ENCODE measurements at places on chromosomes 11 and 22. TPM values are rescaled to one million over a fixed set of nuclear protein-coding genes. Genes with fewer than 3 reads are reported as not detected.

GRCh38 chr11:100682247-100682969, 4.7 kb upstream of the ARHGAP42 start:
- no peak for DNase-seq

MORC2 gene
- 24.0 TPM for total RNA-seq

SCGB1D4 gene
- total RNA-seq: not detected

DNA sequence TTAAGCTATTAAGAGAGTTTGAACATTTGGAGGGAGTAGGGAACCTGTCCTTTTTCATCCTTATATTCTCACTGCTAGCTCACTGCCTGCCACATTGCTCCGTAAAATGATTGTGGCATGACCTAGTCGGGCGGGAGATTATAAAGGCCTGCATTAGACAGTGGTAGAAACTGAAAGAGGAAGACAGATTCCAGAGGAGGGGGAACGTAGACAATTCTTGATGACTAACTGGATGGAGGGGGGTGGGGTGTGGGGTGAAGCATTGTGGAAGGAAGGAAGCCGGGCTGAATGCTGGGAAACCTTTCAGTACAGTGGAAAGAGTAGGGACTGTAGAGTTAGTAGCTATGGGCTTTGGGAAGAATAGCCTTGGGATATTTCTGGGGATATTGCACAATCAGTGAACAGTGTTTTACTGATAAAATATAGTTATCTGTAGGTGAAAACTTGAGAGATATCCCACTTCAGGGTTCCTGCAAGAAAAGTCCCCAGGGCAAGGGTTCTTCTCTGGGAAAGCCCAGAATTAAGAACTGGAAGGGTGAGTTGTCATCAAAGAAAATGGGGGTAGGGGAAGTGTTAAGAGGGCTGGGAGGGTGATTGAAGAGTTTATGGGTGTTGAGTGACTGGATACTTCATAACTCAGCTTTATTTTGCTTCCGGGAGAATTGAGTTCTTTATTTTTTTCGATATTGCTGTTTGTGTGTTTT, 2.1 kb downstream of the MED15 start:
- DNase-seq: no peak

SLC7A4 gene
- total RNA-seq: not detected

DNA sequence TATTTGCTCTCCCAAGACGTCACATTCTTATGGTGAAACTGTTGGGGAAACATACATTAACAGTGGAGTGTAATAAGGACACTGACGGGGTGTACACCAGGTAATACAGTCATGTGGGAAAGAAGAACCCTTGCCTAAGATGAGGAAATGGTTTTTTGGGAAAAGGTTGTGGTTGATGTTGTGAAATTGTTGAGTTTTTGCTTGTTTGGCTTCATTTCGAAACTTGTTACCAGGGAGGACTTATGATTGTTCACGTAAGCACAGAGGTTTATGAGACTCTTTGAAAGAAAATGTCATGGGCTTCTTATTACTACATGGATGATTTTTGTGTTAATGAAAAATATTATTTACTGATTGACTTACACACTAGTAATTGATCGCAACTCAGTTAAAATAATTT, 16.8 kb downstream of the ANO3 start:
- DNase-seq: no peak

MS4A14 gene
- not detected for total RNA-seq

DNA sequence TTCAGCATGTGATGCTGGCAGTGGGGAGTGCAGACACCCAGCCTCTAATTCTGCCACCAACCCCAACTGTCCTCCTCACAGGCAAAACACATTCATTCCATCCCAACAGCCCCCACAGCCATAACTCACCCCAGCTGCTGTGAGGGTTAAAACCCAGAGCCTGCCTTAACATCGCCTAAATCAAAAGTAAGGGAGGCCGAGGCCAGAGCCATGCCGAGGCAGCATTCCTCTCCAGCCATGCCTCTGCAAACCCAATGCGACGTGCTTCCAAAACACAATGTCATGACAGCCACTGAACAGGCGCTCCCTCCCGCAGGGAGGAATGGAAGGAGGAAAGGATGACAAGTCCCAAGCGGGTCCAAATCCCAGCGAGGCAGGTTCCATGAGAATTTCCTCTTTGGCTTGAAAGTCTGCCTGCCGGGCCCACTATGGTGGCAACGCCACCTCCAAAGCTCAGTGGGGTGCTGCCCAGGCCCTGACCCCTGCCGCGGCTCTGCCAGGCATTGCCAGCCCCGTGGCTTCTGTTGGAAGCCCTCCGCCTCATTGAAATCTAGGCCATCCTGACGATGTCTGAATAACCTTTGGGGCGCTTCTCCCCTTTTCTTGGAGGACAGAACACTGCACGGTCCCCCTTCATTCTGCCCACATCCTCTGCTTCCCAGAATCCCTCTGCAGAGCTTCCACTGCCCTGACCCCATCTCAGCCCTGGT, 472.3 kb downstream of the BRD1 start:
- DNase-seq: no peak

DNA sequence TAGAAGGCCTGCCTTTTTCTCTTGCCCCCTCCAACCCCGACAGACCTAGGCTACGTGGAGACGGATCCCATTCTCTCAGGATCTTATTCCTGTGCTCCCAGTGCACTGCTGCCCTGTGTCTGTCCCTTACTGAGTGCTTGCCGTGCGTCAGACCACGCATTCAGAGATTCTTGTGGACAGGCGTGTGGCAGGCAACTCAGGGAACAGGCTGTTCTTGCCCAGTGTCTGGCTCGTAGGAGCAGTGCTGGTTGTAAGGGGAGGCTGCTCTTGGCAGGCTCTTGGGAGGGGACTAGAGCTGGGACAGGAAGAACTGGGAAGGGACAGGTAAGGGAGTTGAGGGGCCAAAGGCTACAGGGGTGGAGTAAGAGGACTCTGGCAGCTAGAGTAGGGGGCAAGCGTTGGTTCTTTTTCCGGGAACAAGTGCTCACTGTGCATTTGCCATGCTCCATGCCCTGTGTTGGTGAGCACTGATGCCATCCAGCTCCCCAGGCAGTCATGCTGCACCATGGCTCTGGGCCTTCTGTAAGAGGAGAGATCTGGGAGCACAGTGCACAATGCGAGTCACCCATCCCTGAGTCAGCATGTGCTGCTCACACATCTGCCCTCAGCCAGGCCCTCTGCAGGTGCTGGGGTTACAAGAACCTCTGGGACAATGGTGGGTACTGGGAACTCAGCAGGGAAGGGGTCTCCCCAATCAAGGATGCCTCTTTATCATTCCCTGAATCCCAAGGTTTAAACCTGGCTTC, 119.1 kb downstream of the TBC1D22A start:
- no peak for DNase-seq

All from activated naive CD4-positive, alpha-beta T cell treated with anti-CD3 and anti-CD28 coated beads, Interleukin-2, amount 50 U/mL, for 72 hours (primary cell).